ENCODE measurements at places on chromosomes 1 and 21.

GRCh38 chr21:15054606-15055239 lies 10.1 kb downstream of the NRIP1 start:
- no peak for DNase-seq

DNA sequence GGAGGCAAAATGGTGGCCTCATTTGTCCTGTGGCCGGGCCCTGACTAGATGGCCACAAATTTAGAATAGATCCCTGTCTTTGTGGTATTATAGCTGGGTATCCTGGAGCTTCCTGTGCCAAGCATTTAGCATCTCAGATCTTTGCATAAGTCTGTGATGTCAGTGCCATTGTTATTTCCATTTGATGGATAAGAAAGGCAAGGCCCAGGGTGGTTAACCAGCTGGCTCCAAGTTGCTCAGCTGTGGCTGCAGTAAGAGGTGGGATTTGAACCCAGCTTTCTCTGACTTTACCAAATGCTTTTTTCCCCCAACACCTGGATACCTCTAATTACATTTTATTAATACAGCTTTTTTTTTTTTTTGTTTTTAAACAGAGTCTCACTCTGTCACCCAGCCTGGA lies 11.7 kb upstream of the TNFRSF8 start:
- no peak for DNase-seq

GRCh38 chr1:35049116-35049515 lies 17.4 kb upstream of the ZMYM6 start:
- DNase-seq, result no peak

- DNase-seq, result no peak
Observed at GRCh38 chr21:34579411-34579810, 35.5 kb downstream of the RCAN1 start.

DNA sequence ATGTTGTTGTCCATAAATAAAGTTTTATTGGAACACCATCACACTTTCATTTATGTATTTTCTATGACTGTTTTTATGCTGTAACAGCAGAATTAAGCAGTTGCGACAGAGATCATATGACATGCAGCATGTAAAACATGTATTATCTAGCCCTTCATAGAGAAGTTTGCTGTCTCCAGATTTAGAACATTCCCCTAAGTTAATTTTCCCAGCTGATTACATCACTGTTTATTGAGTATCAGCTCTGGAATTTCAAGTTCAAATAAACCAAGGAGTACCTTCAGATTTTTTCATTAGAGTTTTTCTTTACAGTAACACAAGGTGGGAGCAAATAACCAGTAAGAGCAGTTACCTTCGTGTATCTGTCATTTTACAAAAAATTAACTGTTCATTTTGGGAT lies 792.8 kb downstream of the USP25 start:
- DNase-seq, result no peak

- DNase-seq, result no peak
Observed at GRCh38 chr1:7334475-7335035, 436.5 kb upstream of the VAMP3 start.

- DNase-seq, result no peak
Observed at GRCh38 chr1:83024251-83024767, 974.6 kb downstream of the TTLL7 start.

DNA sequence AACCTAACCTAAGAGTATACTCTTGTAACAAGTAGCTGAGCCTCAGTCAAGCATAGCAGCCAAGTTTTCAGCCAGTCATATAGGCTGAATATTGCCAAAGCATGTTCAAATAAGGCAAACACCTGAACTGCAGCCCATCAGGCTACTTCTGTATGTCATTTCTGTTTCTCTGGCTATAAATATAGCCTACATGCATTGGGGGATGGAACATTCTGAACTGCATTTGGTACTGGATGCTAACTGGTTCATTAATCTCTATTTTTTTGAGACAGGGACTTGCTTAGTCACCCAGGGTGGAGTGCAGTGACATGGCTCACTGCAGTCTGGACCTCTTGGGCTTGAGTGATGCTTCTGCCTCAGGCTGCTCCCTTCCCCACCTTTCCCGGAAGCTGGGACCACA lies 37.3 kb downstream of the MAST2 start:
- DNase-seq, result no peak

DNA sequence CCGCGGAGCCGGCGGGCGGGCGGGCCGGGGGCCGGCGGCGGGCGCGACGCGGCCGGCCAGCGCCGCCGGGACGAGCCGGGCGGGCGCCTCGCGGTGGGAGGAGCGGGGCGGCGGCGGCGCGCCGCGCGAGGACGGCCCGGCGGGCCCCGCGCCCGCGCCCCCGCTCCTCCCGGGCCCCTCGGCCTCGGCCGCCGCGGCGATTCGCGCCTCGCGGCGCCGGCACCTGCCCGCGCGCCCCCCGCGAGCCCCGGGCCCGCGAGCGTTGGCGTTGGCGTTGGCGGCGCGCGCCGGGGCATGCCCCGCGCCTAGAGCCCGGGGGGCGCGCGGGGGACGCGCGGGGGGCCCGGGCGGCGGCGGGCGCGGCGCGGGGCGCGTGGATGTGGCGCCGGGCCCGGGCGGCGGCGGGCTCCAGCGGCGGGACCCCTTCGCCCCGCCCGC lies at the start of gene SKI:
Gene SKI (plus strand): TSS at position 163 of the 438 bp plus-strand sequence. CDS start 448 bp downstream, outside the sequence.
- DNase-seq, result no peak

- DNase-seq, result no peak
Observed at GRCh38 chr1:247146671-247147070, 25.1 kb downstream of the ZNF124 start.

GRCh38 chr21:37821786-37822450 lies 94.3 kb downstream of the KCNJ6 start:
- DNase-seq, result no peak

DNA sequence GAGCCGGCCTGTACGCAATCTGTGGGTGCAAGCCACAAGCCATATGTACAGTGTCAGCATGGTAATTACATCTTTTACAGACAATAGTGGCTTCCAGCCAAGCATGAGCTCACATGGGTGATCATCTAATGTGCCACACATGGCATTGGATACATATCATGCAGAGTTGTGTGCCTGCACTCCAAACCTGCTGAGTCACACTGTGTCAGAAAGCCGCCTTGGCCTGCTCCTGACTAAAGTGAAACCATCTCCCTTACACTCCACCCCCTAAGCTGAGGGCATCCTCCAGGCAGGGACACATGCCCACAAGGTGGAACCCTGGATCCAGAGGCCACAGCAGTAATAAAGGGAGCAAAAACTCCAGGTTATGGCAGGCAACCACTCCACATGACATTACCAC lies 72.5 kb downstream of the KCNT2 start:
- DNase-seq, result peak; percentile 14

GRCh38 chr1:180815188-180815587 lies 97.5 kb upstream of the KIAA1614 start:
- no peak for DNase-seq

DNA sequence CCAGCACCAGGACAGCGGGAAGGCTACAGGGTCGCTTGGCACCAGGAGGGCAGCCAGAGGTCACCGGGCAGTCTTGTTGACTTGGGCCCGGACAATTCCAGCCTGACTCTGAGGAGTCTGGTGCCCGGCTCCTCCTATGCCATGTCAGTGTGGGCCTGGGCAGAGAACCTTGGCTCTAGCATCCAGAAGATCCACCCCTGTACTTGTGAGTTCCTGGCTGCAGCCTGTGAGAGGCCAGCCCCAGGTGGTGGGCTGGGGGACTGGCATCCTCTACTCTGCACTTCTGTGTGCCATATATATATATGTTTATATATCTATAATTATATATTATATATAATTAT lies 11.6 kb upstream of the PTPN7 start:
- DNase-seq, result no peak

DNA sequence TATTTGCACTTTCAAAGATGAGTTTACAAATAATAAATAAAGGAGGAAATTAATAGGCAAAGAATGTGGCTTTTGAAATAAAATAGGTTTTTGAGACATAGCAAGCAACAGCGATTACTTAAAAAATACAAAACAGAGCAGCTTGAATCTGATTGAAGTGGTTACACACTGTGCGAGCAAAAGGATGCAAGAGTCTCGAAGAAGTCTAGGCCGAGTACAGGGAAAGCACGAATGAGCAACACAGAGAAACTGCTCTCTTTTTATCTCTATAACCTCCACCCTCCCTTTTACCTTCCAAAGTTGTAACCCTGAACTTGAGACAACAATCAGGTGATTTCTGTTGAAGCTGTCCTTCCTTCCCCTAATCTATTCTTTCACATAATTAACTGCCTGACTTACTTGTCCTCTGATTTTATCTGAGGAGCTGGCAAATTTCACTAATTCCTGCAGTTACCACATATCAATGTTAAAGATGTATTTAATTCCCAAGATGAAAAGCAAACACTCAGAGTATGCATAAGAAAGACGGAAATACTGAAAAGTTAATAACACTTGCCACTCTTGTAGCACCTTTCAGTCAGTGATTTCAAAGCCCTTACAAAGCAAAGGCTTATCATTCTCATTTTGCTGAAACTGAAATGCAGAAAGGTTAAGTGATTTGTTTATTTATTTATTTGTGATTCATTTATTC lies 1030.1 kb downstream of the ADGRL2 start:
- no peak for DNase-seq

DNA sequence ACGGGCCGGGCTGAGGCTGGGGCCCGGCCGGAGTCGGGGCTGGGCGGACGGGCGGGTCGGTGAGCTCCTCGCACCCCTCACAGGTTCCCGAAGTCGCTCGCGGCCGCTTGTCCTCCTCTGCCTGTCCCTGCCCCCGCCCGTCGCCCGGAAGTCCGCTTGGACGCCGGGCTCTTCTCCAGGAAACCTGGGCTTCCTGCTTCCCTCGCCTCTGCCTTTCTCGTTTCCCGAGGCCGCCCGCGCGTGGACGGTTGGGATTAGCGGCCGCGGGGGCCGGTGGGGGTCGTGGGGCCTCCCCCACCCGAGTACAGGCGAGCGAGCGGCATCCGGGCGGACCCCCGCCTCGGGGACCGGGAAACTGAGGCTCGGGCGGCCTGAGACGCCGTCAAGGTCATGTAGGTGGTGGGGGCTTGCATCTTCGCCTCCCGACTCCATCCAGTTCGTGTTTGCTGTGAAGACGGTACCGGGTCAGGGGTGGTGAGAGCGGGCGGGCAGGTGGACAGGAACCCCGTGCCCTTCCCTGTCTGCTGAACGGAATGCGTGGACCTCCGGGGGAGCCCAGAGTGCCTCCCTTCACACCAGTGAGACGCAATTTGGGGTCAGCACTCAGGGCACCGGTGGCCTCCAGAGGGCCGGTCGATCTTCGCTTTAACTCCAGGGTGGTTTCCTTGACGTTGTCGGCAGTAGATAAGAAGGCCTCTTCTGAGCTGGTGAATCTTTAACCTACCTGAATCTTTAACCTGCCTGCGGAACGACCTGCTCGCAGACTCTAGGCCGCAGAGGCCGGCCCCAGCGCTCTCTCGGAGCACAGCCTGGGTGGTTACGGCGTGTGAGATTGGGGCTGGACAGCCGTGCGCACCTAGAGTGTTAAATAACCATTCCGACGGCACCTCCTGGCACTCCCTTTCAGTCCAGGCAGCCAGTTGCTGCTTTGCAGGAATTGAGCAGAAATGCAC lies 686 bp downstream of the ARF1 start:
- no peak for DNase-seq

DNA sequence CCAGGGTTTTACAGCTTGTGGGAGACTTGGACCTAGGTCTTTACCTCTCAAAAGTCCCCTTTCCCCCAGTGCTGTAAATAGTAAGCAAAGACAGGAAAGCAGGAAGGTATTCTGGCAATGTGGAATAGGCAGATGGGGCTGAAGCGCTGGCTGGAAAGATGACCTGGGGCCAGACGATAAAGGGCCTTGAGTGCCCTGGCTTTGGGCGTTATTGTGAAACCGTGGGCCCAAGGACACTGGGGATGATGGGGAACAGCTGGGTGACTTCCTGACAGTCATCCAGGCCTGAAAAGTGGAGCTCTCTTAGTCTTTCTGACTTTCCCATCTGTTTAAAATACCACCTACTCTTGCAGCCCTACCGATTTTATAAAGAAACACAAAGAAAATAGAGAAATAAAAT lies 16.3 kb downstream of the URB2 start:
- no peak for DNase-seq

DNA sequence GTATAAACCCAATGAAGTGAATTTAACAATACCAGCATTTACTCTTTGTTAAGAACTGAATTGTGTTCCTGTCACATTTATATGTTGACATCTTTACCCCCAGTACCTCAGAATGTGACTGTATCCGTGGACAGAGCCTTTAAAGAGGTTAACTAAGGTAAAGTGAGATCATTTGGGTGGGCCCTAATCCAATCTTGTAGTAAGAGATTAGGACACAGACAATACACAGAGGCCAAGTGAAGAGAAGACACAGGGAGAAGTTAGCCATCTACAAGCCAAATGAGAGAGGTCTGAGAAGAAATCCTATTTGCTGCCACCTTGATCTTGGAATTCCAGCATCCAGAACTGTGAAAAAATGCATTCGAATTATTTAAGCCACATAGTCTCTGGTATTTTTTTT lies 22.9 kb upstream of the WARS2 start:
- DNase-seq, result no peak

DNA sequence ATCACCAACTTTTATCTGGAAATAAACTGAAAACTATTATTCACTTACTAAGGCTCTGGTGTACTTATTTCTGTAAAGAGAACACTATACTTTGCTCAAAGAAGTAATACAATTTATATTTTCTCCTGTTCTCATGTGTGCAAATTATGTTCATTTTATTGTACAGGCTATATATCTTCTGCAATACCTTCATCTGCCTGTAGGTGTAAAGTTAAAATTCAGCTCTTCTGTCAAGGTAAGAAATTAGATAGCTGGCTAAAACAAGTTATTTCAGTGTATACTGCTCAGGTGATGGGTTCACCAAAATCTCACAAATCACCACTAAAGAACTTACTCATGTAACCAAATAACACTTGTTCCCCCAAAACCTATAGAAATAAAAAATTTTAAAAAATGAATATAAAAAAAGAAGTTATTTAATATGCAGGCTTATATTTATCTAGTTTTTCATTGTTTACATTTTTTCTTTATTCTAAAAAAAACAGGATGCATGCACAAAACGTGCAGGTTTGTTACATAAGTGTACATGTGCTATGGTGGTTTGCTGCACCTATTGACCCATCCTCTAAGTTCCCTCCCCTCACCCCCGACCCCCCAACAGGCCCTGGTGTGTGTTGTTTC lies 81.5 kb downstream of the PTGER3 start:
- DNase-seq, result no peak

DNA sequence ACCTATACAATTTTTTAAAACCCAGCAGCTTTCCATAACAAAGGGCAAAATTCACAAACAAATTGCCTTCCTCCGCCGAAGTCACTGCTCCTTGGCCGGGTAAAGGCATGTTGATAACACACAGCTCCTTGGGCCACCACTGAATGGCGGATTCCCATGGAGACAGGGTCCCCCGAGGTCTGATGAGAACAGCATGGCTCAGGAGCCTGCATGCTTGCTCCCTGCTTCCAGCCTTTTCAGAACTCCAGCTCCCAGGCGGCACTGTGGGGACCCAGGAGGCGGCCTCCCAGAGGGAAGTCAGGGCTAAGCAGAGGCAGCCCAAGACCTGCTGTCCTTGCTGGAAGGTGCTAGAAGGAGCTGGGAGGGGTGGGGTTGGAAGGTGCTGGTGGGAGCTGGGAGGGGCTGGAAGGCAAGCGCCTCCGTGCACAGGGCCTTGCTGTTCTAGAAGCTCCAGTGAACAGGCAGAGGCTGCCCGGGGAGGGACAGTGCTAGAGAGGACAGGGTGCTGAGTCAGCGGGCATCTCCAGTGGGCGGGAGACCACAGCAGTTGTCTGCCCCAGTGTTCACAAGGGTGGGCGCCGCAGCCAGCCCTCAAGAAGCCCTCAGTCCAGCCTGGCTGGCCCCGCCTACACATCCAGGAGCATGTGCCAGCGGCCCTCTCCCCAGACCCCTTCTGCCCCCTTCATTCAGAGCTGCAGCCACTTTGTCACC lies 35.1 kb downstream of the PRDM16 start:
- DNase-seq, result no peak

Data from CD4-positive, alpha-beta T cell treated with Interferon alpha-2 for 1 hour (primary cell).